AG10803 (cell line): ENCODE measurements at places on chromosomes 12 and 14.

- DNase-seq: no peak
These were observed 32.5 kb upstream of the EVL start for GRCh38 chr14:100032738-100033137.

DNA sequence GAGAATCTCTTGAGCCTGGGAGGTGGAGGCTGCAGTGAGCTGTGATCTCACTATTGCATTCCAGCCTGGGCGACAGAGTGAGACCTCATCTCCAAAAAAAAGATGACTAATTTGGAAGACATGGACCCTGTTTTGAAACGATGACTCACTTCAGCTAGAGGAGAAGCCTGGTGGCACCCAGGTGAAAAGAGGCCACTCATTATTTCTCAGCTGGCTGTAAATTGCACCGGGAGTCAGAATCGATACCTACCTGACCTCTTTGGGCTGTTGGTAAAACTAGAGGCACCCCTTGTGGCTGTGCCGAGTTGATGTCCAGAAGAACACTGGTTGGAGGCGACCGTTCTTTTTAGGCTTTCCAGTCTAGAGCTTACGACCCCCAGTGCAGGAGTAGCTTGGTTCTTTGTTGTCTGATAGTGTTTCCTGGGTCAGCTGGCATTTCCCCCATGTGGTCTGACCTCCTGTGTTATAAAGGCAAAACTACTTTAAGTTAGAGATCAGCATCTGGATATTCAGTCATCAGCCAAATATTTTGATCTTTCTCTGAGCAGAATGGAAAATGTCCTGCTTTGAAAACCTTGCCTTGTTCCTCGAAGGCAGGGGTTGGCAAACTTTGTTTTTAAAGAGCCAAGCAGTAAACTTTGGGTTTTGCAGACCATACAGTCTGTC lies 93.2 kb downstream of the CHST11 start:
- peak; percentile 26 for DNase-seq

- DNase-seq: no peak
These were observed 46.5 kb downstream of the ARID2 start for GRCh38 chr12:45775964-45776363.

DNA sequence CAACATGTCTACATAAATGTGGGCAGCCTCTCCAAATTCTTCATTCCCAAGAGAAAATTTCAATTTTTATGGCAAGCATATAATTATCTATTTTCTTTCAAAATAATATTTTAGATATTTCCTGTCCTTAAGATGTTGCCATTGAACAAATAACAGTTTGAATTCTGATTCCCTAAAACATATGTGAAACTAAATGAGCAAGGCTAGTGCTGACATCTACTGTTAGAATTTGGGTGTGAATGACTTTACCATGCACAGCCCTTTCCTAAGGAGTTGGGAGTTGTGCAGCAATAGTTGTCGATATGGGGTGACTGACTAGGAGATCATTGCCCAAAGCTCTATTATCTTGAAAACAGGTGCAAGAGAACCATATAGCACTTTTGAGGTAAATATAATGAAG lies 108.2 kb upstream of the SLC38A4 start:
- DNase-seq: peak; percentile 77

GRCh38 chr14:21673718-21674117 lies at the start of gene OR4E1:
Gene OR4E1 (minus strand): TSS chr14:21673818. CDS start chr14:21670935, 2,883 bp downstream.
- no peak for DNase-seq

- no peak for DNase-seq
These were observed 1.6 kb downstream of the MSI1 start for GRCh38 chr12:120367233-120367923.

GRCh38 chr12:121248622-121249021 lies 38.7 kb downstream of the P2RX4 start:
- DNase-seq: no peak
